ENCODE measurements at places on chromosomes 1 and 21.

DNA sequence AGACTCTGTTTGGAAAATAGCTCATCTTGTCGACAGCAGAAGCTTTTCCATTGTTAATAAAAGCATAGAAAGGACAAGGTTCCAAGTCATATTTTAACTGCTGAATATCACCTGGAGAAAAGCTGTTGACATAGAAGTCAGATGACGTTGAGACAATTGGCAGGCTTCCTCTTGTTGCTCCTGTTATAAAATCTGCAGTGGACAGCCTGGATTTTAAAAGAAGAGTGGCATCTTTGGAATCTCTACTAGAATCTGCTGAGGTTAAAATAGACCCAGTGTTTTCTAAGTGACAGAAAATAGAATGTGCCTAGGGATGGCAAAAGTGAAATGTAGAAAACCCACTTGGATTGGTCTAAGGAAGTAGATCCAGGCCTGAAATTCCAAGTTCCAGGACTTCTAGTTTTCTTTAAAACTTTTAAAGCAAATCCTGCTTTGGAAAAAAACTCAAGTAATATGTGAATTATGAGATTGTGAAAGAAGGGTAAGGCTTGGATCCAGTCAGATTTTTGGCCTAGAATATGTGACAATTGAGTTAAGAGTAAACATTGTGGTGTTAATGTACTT, 53.6 kb upstream of the NEXN start:
- H3K4me1 ChIP-seq: no peaks in the 10 kb centered on the region
- H3K4me3 ChIP-seq: no peak overlapping the region
- no peak for DNase-seq
- H3K36me3 ChIP-seq: peaks cover 7% of the 10 kb centered on the region
- no peak overlapping the region for H3K27ac ChIP-seq
- no peaks in the 10 kb centered on the region for H3K27me3 ChIP-seq

DNA sequence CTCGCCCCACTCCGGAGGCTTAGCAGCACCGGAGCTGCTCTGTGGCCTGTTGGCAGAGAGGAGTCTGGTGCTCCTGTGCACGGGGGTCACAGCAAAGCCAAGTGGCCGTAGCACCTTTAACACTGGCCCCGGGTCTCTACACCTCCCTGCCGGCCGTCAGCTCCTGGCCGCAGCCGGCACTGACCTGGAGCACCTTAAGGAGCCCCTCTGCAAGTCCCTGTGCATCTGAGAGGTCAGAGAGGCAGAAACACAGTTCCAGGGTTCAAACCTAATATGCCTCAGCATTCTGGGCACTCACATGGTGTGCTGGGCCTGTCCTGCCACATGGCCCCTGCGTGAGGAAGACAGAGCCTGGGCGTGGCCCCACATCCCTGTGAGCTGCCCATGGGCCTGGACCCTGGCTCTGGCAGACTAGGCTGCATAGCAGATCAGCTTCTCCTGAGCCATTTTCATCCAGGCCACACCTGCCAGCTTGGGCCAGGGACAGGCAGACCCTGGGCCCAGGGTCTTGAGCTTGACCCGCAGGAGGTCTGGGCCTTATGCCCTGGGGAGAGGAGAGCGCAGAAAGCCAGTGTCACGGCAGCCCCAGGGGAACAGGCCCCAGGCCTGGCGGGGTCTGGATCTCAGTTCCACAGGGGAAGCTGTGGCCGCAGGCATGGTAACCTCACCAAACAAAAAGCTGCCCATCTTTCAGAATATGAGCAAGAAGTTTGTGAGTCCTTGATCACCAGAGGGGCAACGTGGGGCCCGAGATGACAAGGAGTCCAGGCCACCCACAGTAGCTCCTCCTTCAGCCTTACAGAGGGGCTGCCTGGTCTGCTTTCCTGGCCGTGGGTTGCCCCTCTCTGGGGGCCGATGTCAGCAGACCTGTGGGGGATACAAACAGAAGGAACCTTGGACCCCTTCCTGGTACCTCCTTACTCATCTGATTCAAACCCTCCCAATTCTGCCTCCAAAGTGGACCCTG, 146.0 kb upstream of the COL6A1 start:
- no peak for DNase-seq
- H3K27ac ChIP-seq: no peak overlapping the region
- peaks cover 5% of the 10 kb centered on the region for H3K27me3 ChIP-seq
- no peak overlapping the region for H3K4me3 ChIP-seq
- peaks cover 2% of the 10 kb centered on the region for H3K4me1 ChIP-seq
- no peaks in the 10 kb centered on the region for H3K36me3 ChIP-seq

GRCh38 chr1:6585841-6586240, 6.0 kb downstream of the ZBTB48 start:
- no peak overlapping the region for H3K27ac ChIP-seq
- peaks cover 1% of the 10 kb centered on the region for H3K36me3 ChIP-seq
- H3K27me3 ChIP-seq: no peaks in the 10 kb centered on the region
- H3K4me3 ChIP-seq: no peak overlapping the region

- H3K27ac ChIP-seq: no peak overlapping the region
- H3K4me1 ChIP-seq: no peaks in the 10 kb centered on the region
- no peaks in the 10 kb centered on the region for H3K36me3 ChIP-seq
- no peaks in the 10 kb centered on the region for H3K27me3 ChIP-seq
- no peak for DNase-seq
Observed at GRCh38 chr21:26368591-26369320, 198.2 kb upstream of the APP start.

- no peak overlapping the region for H3K27ac ChIP-seq
- H3K27me3 ChIP-seq: peaks cover 22% of the 10 kb centered on the region
- no peaks in the 10 kb centered on the region for H3K4me1 ChIP-seq
- no peak for DNase-seq
- H3K4me3 ChIP-seq: no peak overlapping the region
- H3K36me3 ChIP-seq: no peaks in the 10 kb centered on the region
Observed at GRCh38 chr1:32907435-32907834, 6.2 kb upstream of the TMEM54 start.

DNA sequence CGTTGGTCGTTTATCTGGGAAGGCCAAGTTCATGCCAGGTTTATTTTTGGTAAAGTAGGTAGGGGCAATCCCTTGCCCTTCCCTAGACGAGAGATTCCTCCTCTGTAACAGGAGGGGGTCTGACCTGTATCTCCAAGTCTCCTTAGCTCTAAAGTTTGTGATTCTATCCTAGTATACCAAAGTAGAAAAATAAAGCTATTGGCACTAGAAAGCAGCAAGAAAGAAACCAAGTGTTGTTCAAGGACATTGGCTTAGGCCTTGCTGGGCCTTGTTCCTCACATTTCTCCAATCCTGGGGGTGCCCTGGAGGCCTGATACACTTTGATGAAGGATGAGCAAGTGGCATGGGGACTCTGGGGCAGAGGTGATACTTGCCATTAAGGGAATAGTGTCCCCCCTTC, 814 bp downstream of the MTARC2 start:
- H3K4me3 ChIP-seq: peak overlapping the region; percentile 55
- H3K27me3 ChIP-seq: peaks cover 50% of the 10 kb centered on the region
- H3K36me3 ChIP-seq: no peaks in the 10 kb centered on the region

DNA sequence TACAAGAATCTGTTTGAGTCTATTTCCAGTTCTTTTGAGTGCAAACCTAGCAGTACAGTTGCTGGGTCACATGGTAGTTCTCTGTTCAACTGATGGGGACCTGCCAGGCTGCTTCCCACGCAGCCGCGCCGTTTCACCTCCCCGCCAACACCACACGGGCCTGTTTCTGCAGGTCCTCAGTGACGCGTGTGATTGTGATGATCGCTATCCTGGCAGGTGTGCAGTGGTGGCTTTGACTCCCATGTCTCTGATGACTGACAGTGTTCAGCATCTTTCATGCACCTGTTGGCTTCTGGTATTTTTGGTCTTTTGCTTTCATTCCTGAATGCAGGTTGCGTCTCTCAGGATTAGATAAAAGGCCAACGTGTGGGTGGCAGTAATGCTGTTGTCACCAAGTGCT, 41.6 kb downstream of the FAAP20 start:
- peak overlapping the region; percentile 58 for H3K27ac ChIP-seq
- no peak for DNase-seq
- no peaks in the 10 kb centered on the region for H3K27me3 ChIP-seq
- peaks cover 18% of the 10 kb centered on the region for H3K4me1 ChIP-seq
- no peak overlapping the region for H3K4me3 ChIP-seq

- H3K27ac ChIP-seq: no peak overlapping the region
- peaks cover 2% of the 10 kb centered on the region for H3K27me3 ChIP-seq
- no peaks in the 10 kb centered on the region for H3K36me3 ChIP-seq
- DNase-seq: no peak
Observed at GRCh38 chr1:29408831-29409605, 172.7 kb downstream of the PTPRU start.

GRCh38 chr1:185409345-185409744, 92.3 kb upstream of the IVNS1ABP start:
- peaks cover 39% of the 10 kb centered on the region for H3K36me3 ChIP-seq
- H3K27me3 ChIP-seq: no peaks in the 10 kb centered on the region
- H3K27ac ChIP-seq: no peak overlapping the region
- no peak for DNase-seq

DNA sequence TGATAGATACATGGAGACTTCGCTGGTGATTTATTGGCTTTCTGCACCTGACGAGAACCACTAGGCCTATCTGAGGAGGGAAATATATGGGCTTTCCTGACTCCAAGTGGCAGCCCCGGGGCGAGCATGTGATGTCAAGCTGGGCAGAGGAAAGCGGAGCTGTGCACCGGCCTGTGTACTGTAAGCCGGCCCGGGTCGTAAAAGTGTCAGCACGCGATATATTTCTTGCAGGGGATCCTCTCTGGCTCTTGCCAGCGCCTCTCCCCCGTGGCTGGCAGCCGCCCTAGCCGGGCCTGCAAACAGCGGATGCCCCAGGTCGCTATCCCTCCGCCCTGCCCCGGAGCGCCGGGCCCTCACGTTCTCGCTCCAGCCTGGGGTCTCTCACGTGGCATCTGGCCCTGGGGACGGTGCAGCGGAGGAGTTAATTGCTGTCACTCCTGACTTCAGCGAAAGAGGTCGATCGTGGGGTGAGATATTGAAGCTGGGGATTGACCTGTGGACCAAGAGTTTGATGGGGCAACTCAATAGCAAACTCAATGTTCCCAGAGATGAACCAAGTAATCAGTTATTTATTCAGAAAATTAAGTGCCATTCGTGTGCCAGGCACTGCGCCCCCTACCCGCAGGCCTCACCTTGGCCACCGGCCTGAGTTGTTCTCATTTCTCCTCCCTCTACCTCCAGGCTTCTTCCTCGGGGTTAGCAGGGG, 41.0 kb upstream of the HAO2 start:
- no peak overlapping the region for H3K27ac ChIP-seq
- peaks cover 3% of the 10 kb centered on the region for H3K27me3 ChIP-seq
- H3K4me1 ChIP-seq: peaks cover 22% of the 10 kb centered on the region
- DNase-seq: peak; percentile 47

GRCh38 chr1:184214128-184214527, 162.6 kb downstream of the TSEN15 start:
- peaks cover 15% of the 10 kb centered on the region for H3K27me3 ChIP-seq
- no peak for DNase-seq
- H3K36me3 ChIP-seq: no peaks in the 10 kb centered on the region

DNA sequence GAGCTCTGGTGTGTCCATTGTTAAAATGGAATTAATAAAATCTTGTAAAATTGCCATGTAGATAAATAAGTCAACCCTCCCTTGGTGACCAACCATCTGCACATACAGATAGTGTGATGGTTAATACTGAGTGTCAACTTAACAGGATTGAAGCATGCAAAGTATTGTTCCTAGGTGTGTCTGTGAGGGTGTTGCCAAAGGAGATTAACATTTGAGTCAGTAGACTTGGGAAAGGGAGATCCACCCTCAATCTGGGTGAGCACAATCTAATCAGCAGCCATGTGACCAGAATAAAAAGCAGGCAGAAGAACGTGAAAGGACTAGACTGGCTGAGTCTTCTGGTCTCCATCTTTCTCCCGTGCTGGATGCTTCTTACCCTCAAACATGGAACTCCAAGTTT, 174.8 kb downstream of the LTN1 start:
- no peaks in the 10 kb centered on the region for H3K4me1 ChIP-seq
- H3K36me3 ChIP-seq: peaks cover 44% of the 10 kb centered on the region
- no peaks in the 10 kb centered on the region for H3K27me3 ChIP-seq
- no peak for DNase-seq
- H3K27ac ChIP-seq: no peak overlapping the region

DNA sequence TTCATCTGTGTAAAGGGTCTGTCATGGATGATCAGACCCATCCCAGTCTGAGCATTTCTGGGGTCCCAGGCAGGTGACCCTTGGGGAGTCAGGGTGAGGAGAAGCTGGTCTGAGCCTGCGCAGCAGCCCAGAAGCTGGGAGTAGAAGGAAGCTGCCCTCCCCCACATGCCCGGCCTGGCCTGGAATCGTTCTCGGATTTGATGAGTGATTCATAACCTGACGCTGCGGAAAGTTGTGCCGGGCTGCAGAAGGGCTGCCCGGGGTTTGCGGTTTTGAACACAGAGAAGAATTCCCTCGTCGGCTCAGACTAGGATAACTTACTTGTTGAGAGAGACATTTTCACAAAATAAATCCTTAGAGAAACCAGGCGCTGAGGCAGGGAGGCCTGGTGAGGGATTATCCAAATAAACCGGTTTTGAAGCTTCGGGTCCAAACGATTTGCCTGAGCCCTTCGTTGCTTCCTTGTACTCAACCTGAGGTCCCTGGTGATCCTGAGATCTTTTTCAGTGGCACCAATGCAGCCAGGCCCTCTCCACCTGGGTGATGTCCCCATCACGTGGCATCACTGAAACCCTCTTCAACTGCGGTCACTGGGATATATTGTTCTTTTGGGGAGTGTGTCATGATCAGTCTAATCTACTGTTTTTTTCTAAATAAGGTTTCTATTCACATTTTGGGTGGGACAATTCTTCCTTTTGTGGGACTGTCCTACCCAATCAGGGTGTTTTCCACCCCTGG, 29.2 kb downstream of the EPHB2 start:
- H3K27ac ChIP-seq: no peak overlapping the region
- no peaks in the 10 kb centered on the region for H3K36me3 ChIP-seq
- DNase-seq: no peak
- H3K27me3 ChIP-seq: peaks cover 15% of the 10 kb centered on the region

GRCh38 chr21:26659182-26659581, 86.1 kb upstream of the CYYR1 start:
- H3K27me3 ChIP-seq: peaks cover 2% of the 10 kb centered on the region
- no peak overlapping the region for H3K4me3 ChIP-seq
- no peak overlapping the region for H3K27ac ChIP-seq
- H3K36me3 ChIP-seq: no peaks in the 10 kb centered on the region
- DNase-seq: no peak

DNA sequence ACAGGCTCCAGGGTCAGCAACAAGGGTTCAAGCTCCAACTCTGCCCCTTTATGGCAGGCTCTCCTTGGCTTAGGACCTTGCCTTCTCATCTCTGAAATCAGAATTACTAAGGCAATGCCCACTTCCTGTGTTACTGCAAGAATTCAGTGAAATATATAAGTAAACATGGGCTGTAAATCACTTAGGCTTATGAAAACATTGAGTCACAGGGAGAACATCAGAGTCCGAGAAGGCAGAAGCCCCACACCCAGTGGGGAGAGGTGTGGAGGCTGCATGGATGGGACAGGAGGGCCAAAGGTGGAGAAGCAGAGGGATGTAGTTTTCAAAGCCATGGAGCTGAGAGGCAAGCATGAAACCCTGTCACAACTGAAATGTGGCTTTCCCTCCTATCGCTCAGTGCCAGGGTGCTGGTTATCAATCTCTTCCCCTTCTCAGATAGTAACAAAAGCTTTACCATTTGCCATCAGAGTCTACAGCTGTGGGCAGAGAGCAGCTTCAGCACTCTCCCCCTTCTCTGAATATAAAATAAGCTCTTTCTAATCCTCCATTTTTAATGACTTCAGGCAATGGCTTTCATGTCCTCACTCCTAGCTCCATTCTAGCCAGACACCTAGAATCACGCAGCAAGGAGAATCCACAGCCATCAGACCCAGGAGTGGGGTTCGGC, 3.4 kb downstream of the RGS8 start:
- no peaks in the 10 kb centered on the region for H3K36me3 ChIP-seq
- no peak overlapping the region for H3K27ac ChIP-seq
- H3K4me1 ChIP-seq: peaks cover 5% of the 10 kb centered on the region
- no peak for DNase-seq
